ENCODE measurements at places on chromosomes 7 and 10.

GRCh38 chr7:142813226-142813625 lies 41.6 kb upstream of the EPHB6 start:
- no peak for DNase-seq

GRCh38 chr7:285731-286130 lies 4.2 kb upstream of the FOXL3 start:
- DNase-seq = no peak

DNA sequence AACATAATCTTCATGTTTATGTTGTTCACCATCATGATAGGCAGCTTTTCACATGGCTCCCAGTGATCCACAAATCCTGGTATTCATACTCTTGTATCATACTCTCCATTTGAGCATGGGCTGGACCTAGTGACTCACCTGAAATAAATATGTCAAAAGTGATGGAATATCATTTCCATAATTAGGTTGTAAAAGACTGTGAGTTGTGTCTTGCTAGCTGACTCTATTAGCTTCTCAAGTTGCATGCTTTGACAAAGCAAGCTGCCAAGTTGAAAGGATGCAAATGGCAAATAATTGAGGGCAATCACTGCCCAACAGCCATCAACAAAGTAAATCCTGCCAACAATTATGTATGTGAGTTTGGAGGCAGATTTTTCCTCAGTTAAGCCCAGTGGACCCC lies 300.4 kb downstream of the AHR start:
- DNase-seq = no peak

- DNase-seq = no peak
These were observed 30.5 kb downstream of the NSUN6 start for GRCh38 chr10:18620856-18621255.

- DNase-seq = peak; percentile 52
These were observed 43.1 kb upstream of the SEMA3A start for GRCh38 chr7:84237533-84238173.

- DNase-seq = no peak
These were observed 83.1 kb downstream of the CPVL start for GRCh38 chr7:29063236-29063635.

DNA sequence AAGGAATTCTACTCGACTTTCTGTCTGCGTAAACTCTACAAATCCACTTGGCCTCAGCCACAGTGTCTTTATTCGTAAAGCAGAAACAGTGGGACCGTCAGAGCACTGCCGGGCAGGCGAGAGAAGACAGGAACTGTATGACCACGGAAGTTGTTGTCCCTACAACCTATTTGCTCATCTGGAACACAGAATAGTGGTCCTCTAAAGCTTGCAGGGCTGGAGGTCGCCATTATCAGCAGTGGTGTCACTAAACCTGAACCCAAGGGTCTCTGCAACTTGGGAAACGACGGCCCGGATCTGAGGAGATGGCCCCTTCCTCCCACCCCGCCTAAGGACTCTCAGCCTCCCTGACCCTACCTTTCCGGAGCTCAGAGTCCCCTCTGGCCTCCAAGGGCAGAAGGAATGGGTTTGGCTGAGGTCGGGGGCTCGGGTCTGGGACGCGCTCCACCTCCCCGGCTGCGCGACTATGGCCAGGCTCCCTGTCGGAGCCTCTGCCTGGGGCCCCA lies 442 bp downstream of the STYXL1 start:
- DNase-seq = no peak

DNA sequence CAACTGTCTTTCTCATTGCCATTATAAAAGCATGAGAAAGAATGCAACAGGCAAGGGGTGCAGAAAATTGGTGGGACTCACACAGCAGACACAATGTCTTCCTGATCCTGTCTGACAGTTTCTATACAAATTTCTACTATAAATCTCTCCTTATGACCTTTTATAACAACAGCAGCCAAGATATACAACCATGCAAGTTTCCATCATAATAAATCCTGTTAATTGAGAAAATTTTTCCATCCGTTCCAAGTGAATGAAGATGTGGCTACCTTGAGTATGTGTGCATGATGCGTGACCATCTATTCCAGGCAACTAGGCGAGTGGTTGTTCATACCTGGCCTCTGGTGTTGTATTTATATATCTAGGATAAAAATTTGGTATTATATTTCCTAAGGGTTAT lies 216.7 kb downstream of the BBS9 start:
- DNase-seq = no peak

All from A673 (cell line).